Activated CD8-positive, alpha-beta memory T cell treated with anti-CD3 and anti-CD28 coated beads for 1 hour (primary cell): ENCODE measurements at places on chromosomes 6 and 20.

DNA sequence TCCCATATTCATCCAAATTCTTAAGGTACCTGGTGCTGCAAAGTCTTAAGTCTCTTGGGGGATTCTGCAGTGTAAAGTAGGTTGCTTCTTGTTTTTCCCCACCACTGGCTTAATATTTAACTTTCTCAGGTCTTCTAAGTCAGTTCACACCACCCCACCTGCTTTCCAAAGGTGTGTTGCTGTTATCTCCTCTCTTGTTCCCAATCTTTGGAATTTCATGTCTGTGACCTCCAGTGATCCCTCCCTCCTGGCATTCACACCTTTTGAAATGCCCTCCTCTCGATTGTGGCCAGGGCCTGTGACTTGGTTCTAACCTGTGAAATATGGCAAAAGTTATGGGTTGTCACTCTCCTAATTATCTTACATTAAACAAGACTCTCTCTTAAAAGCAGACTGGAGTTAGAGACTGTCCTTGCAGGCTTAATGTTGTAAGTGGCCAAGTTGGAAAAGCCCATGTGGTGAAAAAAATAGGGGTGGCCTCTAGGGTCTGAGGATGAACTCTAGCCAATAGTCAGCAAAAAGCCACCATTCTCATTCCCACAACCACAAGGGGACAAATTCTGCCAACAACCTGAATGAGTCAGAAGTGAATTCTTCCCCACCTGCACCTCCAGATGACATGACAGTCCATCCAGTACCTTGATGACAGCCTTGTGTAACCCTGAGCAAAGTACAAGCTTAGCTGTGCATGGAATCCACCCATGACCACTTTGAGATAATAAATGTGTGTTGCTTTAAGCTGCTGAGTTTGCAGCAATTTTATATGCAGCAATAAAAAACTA is 45.1 kb downstream of the ADGRF1 start:
- no peak for DNase-seq

- no peak for DNase-seq
Observed at GRCh38 chr6:139500977-139501376, 126.5 kb upstream of the CITED2 start.

GRCh38 chr20:47544852-47545251 is 43.2 kb downstream of the NCOA3 start:
- DNase-seq, result no peak

GRCh38 chr20:50654904-50655303 is 36.4 kb downstream of the RIPOR3 start:
- DNase-seq, result no peak

GRCh38 chr6:16623731-16624130 is 137.5 kb downstream of the ATXN1 start:
- DNase-seq, result no peak

GRCh38 chr6:137819740-137820139 is 47.3 kb upstream of the TNFAIP3 start:
- DNase-seq, result peak; percentile 33

DNA sequence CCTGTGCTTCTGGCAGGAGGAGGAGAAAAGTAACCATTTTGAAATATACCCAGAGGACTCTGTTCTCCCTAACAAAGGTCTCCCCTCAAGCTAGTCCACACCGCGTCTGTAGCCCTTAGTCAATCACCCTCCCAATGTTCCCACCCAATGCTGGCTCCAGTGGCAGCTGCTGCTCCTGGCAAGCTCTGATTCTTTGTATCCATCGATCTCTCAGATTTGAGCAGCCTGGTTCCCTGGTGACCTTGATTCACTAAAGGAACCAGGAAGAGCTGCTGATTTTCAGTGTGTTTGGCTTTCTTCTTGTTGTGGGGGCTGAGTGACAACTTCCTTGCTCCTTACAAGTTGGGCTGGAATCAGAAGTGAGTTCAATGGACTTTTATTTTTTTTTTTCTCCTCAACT is 68.5 kb downstream of the FOXC1 start:
- no peak for DNase-seq

GRCh38 chr6:45566882-45567281 is 189.1 kb upstream of the SUPT3H start:
- no peak for DNase-seq

GRCh38 chr20:44773070-44773829 is 27.6 kb downstream of the KCNK15 start:
- no peak for DNase-seq

GRCh38 chr6:152399399-152399798 is 237.8 kb downstream of the SYNE1 start:
- no peak for DNase-seq

- DNase-seq, result no peak
Observed at GRCh38 chr20:46563170-46563859, 12.9 kb upstream of the OCSTAMP start.

- no peak for DNase-seq
Observed at GRCh38 chr20:24503352-24503931, 34.0 kb downstream of the SYNDIG1 start.

- no peak for DNase-seq
Observed at GRCh38 chr6:89050697-89051096, 29.9 kb upstream of the PNRC1 start.

GRCh38 chr6:7765575-7766325 is 39.9 kb downstream of the BMP6 start:
- DNase-seq, result no peak
